ENCODE measurements at places on chromosomes 3 and 15.

DNA sequence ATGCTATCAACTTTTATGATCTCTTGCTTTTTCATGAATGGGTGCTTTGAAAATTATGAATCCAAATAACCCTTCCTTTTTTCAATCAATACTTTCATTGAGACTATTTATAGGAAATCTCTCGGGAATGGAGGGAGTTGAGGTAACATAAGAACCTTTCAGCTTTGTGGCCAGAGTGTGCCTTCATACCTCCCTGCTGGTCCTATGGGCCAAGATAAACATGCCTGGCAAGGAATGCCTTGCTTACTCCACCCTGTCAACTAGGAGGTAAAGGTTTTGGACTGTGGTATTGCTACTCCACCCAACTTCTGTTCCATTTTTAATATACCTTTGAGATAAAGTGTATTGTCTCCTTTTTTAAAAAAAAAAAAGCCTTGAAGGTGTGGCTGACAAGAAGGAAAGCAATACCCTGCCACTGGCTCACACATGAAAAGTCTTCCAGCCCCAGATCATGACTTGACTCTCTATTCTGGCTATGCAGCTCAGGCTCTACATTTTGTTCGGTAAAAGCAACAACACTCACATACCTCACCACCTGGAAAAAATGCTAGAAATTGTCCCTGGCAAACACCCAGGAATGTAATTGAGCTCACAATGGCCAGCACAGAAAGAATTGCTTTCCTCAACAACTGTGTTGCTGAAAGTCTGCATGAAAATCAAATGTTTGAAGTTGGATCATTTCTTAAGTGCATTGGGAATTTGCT is 35.8 kb downstream of the COL8A1 start:
- no peak for DNase-seq

DNA sequence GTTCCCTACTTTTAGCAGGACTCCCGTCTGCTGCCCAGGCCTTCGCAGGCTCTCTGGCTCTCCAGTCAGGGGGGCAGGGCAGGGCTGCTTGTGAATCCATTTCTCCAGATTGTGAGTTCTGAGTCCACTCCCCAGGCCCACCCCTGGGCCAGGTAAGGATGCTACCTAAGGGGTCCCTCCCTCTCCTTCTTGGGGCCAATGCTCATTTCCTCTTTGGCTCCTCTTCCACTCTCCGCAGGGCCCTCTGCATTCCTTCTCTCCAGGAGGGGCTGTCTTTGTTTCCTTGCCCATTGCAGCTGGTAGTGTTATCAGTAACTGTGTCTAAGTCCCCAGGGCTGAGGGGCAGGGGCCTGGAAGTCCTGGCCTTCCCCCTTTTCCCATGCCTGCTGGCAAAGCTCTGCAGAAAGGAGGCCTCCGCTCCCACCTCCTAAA is 13.0 kb upstream of the CACNA2D2 start:
- DNase-seq: no peak

DNA sequence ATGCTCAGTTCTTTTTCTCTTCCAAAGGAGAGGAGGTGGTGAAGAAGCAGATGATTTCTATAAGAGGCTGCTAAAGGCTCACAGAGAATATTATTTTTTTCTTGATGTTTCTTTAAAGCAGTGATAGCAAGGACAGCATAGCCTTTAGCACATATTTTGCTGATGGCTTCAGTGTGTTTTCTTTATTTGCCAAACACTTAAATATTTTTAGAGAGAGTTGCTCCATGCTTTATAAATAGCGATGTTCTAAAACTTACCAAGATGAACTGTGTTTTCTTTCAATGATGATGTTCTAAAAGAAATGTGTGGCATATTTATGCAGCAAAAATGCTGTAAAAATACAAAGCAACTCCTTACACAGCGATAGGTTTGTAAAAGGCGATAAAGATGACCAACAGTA is 11.8 kb upstream of the KCNAB1 start:
- DNase-seq: no peak

DNA sequence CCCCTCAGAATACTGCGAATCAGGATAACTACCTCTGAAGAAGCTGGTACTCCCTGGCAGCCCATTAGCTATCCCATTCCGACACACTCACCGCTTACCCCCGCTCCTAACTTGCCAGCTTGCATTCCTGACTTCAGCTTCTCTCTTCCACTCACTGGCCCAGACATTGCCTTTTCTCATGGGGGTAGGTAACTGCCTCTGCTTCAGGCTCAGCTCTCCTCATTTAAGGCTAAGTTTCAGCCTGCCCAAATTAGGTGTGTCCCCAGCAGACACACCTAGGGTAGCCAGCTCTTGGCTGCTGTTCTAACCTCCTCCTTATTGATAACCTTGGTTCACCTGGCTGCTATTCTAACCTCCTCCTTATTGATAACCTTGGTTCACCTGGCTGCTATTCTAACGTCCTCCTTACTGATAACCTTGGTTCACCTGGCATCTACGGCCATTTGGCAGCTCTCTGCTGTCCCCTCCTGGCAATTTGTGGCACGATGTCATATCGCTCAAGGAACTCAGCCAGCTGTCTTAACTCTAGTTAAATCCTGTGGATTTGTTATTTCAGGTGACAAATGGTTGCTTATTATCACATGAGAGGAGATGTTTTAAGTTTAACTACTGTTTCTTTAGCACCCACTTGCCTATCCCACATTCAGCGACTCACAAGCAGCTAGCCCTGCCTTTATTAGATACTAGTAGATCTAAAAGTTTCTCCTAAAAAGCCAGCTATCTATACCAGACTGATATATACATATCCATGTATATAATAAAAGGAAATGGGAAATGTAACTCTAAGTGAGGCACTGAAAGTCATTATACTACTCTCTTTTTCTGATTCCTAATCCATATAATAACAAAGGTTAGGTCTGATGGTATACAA is 106.5 kb upstream of the ACP3 start:
- DNase-seq: no peak

GRCh38 chr3:179716811-179717210 is 64.0 kb downstream of the USP13 start:
- no peak for DNase-seq

- no peak for DNase-seq
Measured at GRCh38 chr15:98142572-98142971, 182.1 kb downstream of the ARRDC4 start.

- DNase-seq: peak; percentile 98
Measured at GRCh38 chr3:53269888-53270880, 14.4 kb upstream of the TKT start.

DNA sequence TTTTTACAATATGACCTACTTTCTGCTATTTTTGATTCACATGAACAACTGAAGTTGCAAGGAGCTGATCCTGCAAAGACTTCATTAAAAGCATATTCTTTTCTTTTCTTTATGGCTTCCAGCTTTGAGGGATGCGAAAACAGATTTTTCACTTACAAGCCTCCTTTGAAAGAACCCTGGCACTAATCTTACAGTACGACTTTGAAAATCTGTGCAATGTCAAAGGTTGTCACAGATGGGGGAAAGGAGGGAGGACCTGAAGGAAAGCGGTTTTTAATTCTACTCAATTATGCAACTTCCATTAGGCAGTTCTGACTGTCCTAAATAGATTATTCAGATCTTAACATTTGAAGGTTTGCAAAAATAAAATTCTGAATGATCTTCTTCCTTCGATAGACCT is 130.5 kb downstream of the TNIK start:
- no peak for DNase-seq

GRCh38 chr3:125266971-125267370 is 54.4 kb upstream of the SLC12A8 start:
- no peak for DNase-seq

GRCh38 chr3:13207578-13207922 is 134.3 kb upstream of the IQSEC1 start:
- no peak for DNase-seq

DNA sequence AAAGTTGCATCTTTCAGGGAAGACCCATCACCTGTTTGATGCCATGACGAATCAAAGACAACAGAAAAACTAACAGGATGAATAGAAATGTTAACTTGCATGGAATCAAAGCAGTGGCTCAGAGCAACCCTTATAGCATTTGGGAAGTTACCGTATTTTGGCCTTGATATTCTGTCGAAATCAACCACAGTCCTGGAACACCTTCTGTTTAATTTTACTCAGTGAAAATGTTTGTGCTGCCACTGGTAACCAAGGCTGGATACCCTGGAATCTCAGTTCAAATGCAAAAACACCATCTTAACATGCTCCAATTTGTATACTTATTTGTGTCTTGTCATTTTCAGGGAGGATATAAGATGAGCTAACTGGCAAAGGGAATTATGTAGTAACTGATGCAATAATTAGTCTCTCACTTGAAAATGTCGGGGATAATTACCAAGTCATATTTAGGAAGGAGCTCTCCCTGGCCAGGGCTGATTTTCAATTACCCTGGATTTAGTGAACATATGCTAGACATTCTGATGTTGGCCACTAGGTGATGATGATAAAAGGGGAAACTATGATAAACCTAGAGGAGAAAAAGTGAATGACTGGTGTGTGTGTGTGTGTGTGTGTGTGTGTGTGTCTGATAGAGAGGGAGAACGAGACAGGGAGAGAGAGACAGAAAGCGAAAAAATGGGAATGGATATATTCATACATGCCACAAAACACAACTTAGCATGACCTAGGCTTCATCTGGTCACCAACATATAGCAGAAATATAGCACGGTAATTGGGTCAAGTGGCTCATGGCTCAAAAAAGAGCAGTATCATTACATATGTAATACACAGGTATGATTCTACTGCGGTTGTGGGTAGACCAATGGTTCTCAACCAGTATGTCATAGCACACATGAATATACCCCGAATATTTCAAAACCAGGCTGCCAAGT is 19.0 kb upstream of the PRICKLE2 start:
- no peak for DNase-seq

DNA sequence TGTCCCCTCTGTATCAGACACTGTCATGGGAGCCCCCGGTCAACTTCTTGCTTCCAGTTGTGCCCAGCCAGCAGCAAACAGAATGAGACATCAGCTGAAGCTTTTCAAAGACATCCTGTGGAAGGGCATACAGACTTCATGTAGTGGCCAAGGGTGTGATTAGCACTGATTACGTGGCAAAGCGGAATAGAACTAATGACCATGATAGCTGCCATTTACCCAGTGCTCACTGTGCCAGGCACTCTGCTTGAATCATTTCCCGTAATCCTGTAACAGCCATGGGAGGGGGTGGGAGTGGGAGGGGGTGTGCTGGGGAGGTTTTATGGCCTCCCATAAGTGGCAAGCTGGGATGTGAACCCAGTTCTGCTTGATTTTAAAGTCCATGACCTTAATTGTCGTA is 29.5 kb downstream of the LPP start:
- no peak for DNase-seq

GRCh38 chr3:106906074-106906473 is 471.2 kb upstream of the CCDC54 start:
- DNase-seq: no peak

- no peak for DNase-seq
Measured at GRCh38 chr15:70792171-70792573, 28.8 kb upstream of the UACA start.

DNA sequence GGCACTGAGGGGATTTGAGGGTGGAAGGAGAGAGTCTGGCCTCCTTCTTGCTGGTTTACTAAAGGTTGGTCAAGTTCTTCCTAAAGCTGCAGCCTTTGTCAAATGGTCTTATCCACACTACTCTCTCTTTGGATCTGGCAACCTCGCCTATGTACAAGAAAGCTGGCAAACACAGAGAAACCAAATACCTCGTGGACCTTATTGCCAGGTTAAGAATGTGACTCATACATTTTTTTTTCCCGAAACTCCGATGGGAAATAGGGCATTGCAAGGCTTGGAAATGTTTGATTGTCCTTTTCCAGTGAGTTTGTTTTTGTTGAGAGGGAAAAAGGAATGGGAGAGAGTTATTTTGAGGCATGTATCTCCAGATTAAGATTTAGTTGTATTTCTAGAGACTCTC is 13.9 kb downstream of the EOMES start:
- no peak for DNase-seq

GRCh38 chr3:118987477-118987876 is 47.2 kb downstream of the IGSF11 start:
- DNase-seq: no peak

DNA sequence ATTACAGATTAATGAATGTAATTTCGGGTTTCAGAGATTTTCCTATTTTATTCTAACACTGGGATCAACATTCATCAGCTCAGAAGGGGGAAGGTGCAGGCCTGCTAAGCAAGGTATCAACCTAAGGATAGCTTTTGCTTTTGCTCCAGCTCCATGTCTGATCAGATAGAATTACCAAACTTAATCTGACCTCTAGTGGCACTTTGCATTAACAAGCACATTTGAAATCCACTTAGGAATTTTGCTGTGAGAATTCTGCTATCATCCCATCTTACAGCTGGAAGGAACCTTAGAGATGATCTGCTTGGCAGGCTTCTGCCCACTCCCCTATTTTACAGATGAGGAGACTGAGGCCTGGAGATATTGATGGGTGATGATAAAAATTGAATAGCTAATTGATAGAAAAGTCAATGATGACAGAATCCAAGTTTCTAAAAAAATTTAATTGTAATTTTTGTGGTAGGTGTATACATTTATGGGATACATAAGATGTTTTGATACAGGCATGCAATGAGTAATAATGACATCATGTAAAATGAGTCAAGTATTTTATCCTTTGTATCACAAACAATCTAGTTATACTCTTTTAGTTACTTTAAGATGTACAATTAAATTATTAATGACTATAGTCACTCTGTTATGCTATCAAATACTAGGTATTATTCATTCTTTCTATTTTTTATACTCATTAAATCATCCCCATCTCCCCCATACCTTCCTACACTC is 209.2 kb upstream of the ZPLD1 start:
- peak; percentile 4 for DNase-seq

- no peak for DNase-seq
Measured at GRCh38 chr3:24687671-24688070, 193.0 kb upstream of the THRB start.

- no peak for DNase-seq
Measured at GRCh38 chr3:183845608-183846288, 20.4 kb upstream of the MAP6D1 start.

GRCh38 chr15:85854345-85855097 is 59.8 kb upstream of the KLHL25 start:
- DNase-seq: peak; percentile 65

GRCh38 chr3:183265834-183266417 is 12.9 kb downstream of the B3GNT5 start:
- DNase-seq: no peak

- no peak for DNase-seq
Measured at GRCh38 chr15:63905558-63906265, 72.0 kb upstream of the HERC1 start.

- no peak for DNase-seq
Measured at GRCh38 chr3:24598695-24599470, 104.2 kb upstream of the THRB start.

DNA sequence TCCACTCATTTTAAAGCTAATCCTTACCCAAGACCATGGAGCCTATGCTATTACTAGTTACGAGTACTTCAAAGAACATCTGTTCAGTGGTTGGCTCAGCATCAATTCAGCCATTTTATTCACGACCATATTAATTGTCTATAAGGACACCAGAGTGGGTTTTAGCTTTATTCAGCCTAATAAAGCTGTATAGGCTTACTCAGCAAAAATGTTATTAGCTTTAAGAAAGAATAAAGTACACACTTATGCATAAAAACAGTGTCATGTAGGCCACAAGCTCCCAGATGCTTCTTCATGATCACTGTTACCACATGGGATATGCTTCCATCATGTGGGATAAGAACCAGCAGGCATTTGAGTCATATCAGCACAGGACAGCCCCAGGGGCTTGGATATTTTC is 87.4 kb upstream of the GPR149 start:
- DNase-seq: no peak

Data from hematopoietic multipotent progenitor cell treated with erythropoietin and hydrocortisone succinate and interleukin-3 and kit ligand, for 15 days (in vitro differentiated cells).